ENCODE measurements at places on chromosomes 1 and 21.

GRCh38 chr1:157001304-157001703 lies 44.2 kb downstream of the ARHGEF11 start:
- no peak for DNase-seq

DNA sequence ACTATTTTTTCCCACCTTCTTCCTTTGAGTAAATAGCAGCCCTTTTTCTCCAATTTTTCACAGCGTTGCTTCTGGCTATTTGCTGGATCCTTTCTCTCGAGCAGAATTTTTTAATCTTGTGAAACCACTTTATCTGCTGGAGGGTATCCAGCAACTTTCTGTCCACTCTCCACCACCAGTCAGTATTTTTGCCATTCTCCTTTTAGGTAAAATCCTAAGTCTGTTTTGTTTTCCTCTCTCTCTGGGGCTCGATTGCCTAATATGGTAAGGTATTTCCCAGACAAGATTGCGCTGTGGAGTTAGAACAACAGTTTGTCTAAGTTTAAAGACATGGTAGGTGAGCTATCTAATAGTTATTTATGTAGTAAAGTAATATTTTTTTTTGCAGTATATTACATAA lies 156.9 kb downstream of the PPP1R12B start:
- no peak for DNase-seq

DNA sequence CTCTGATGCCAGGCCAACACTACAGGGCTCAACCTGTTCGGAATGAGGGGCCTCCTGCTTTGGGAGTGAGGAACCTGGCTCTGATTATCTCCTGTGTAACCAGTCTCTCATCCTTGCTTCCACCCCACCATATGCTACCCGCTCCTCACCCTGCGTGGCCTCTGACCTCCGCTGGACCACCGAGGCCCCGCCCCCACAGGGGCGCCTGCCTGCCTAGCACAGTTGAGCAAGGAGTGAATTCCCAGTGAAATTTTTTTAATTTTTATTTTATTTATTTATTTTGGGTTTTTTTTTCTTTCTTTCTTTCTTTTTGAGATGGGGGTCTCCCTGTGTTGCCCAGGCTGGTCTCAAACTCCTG lies 1.9 kb upstream of the GNB1 start:
- no peak for DNase-seq

DNA sequence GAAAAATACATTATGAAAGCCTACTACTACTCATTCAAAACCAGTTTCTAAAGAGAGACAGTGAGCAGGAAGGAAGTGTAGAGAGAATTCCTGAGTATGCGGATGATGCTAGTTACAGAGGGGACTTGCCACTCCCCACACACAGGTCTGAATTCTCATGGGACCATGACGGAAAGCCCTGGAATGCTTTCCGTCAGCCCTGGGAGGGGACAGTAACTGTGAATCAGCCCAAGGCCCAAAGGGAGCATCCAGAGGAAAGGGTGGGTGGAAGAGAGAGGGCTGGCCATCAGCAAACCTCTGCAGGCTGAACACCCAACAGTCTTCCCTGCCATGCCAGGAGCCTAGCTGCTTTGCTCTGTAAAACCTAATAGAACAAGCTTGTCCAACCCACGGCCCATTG lies 36.4 kb downstream of the RCSD1 start:
- DNase-seq = no peak

DNA sequence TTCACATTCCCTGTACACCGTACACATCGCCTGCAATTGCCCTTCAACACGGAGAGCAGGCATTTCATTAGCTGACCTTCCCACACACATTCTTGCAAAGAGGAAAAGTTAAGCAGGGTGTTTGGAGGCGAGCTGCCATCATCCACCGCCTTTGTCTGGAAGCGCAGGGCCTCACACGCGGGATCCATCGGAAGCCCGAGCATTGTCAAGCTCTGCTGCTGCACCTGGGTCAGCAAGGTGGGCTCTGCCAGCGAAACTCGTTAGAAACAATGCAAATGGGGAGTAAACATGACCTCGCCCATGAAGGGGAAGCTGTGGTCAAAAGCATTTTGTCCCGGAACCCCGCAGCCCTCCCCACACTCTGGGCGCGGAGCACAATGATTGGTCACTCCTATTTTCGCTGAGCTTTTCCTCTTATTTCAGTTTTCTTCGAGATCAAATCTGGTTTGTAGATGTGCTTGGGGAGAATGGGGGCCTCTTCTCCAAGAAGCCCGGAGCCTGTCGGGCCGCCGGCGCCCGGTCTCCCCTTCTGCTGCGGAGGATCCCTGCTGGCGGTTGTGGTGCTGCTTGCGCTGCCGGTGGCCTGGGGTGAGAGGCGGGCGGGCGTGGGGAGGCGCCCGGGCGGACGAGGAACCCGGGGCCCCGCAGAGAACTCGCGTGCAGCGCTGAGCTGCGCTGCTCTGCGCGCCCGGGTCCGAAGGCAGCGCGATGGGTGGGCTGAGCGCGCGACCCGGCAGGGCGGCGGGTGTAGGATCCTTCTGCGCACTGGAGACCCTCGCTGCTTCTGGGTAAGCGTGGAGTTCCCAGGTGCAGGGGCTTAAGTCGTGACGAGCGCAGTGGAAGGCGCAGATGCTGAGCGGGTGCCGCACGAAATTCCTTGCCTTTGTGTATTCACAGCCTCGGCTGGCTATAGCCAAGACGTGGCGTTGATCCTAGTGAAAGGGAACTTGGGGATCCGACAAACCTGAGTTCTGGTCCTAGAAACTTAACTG lies at the start of gene CR1:
Gene CR1, plus strand, starts transcription at position 357 of the 992 bp plus-strand sequence. Its CDS starts 111 bp downstream, at position 468.
- DNase-seq = peak; percentile 16

GRCh38 chr1:224637515-224637914 lies 21.4 kb downstream of the CNIH3 start:
- no peak for DNase-seq

DNA sequence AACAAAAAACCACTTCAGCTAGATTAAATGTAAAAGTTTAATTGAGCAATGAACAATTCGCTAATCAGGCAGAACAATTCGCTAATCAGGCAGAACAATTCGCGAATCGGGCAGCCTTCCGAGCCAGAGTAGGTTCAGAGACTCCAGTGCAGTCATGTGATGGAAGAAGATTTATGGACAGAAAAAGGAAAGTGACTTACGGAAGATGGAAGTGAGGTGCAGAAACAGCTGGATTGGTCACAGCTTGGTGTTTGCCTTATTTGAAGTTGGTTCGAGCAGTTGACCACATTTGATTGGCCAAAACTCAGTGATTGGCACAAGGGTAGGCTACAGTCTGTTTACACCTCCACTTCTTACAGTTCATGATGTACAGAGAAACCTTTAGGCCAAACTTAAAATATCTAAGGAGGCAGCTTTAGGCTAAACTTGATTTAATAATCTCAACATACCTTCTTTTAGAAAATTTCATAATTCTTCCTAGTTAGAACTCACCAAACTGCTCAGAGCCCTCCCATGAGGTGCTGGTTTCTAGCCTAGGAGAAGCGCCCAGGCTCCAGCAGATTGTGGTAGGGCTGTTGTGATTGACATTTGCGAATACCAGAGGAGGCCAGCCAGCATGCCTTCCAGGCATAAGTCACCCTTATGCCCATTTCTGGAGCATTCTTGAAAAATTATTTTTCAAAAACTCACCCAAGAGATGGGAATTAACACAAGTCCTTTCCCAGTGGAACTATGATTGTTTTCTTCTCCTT lies 22.8 kb upstream of the KCNC4 start:
- no peak for DNase-seq

DNA sequence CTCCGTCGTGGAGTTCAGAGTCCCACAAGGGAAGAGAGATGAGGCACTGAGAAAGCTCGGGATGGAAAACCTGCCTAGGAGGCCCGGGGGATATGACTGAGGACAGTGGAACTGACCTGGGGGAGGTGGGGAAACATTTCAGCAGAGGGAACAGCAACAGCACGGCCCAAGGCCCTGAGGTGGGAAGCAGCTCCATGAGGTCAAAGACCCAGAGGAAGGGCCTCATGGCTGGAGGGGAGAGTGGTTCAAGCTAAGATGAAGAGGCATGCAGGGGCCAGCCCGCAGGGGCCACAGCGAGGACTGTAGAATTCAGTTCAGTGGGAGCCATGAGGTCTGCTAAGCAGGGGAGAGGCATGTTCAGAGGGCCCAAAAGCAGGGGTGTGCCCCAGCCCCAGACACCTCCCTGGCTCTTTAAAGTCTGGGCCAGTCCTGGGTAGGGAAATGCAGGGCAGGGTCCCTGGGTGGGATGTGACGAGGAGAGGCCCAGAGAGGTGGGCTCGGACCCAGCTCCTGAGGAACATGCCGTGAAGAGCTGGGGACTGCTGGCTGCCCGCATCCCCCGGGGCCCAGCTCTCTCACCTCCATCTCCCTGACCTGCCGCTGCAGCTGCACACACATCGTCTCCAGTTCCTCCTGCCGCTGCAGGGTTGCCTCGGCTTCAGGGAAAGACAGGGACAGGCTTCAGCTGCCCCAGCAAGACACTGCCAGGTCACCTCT lies 9.9 kb downstream of the UBXN11 start:
- no peak for DNase-seq

DNA sequence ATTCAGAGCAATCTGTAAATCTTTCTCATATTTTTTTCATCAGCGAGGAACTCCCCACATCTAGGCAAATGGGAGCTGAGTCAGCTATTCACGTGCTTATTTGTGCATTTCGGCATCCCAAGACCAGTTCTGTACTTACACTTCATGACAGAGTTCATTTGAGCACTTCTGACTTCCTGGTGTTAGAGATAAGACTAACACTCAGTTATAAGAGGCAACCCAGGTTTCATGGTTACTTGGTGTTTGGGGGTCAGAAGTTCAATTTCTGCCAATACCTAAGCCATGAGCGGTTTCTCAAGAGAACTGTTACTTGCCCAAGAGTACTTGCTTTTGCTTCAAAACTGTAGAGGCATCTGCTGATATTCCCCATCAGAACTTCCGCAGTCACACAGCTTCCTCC lies 24.1 kb upstream of the DESI2 start:
- no peak for DNase-seq

GRCh38 chr1:193121616-193122593 lies at the start of gene CDC73:
CDC73 (plus strand) TSS chr1:193122031; CDS start chr1:193122201, 170 bp downstream.
- DNase-seq = peak; percentile 100

DNA sequence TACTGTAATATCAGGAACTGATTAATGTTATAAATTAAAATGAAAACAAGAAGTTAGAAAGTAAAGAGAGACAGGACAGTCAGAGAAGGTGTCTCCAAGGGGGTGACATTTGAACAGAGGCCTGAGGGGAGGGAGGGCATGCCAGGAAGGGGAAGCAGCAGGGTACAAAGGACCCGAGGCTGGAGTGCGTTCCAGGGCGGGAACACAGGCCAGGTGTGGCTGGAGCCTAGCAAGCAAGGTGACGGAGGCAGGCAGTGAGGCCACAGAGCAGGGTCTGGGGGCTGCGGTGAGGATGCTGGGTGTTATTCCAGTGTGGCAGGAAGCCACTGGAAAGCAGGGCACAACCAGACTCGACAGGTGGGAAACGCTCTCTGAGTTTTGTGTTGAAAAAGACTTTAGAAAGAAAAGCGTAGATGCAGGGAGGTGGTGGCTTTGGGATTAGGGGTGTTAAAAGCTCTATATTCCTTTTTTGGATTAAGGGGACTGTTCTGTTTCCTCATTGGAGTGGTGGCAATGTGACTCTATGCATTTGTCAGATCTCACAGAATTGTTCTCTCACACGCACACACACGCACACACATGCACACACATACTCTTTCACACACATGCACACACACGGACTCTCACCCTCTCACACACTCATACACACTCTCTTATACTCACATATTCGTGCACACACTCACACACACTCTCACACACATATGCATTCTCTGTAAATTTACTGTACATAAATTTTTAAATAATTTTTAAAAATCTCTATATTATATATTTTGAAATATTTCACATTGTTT lies 124.5 kb downstream of the GLIS1 start:
- no peak for DNase-seq

- DNase-seq = no peak
These were observed 504 bp upstream of the SDHC start for GRCh38 chr1:161313554-161314200.

DNA sequence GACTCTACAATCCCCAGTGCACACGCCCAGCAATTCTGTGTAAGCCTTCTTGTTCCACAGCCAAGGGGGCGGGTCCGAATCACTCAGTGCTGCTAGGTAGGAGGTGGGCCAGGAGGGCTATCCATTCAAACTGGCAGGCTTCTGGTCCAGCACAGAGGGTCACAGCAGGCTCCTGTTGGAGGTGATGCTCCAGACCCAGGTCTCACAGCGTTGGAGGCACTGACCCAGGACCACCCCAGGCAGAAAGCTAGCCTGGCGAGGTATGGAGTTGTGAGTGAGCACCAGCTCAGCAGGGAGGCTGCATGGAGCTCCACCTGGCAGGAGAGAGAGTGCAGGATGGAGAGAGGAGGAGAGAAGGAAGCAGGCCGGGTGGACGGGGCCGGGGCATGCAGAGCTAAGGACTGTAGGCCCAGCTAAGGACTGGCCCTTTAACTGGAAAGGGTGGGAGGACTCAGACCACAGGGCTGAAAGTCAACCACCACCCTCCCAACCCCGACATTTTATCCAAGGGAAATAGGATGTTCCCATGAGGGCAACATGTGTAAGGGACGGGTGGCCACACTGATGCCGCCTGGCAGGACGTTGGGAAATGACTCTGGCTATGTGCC lies 38.7 kb downstream of the GPR161 start:
- DNase-seq = no peak

DNA sequence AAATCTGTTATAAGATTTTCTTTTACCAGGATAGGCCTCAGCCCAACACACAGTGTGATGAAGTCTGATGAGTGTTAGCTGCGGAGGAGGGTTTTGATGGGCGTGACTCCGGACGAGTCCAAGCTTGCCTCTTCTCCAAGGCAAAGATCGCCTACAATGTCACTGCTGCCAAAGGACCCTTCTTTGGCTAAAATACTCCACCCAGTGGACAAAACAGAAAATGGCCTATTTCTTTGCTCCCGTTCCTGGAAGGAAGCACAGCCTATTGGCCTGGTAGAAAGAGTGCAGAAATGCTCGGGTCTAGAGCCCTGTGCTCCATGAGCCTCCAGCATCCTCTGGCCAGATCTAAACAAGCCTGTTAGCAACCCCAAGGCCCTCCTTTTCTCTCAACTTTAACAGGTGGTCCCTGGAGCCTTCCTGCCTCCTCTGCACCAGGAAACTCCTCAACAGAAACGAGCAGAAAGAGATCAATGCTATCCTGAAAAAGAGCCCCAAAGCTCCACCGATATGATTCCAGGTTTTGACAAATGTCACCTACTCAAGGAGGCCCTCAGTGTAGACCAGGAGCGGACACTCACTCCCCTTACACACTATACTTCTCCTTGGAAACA lies 3.4 kb upstream of the CASQ2 start:
- no peak for DNase-seq

GRCh38 chr1:84298328-84298683 lies 3.2 kb upstream of the SAMD13 start:
- peak; percentile 38 for DNase-seq

GRCh38 chr1:54413295-54413694 lies 7.1 kb upstream of the SSBP3 start:
- no peak for DNase-seq

DNA sequence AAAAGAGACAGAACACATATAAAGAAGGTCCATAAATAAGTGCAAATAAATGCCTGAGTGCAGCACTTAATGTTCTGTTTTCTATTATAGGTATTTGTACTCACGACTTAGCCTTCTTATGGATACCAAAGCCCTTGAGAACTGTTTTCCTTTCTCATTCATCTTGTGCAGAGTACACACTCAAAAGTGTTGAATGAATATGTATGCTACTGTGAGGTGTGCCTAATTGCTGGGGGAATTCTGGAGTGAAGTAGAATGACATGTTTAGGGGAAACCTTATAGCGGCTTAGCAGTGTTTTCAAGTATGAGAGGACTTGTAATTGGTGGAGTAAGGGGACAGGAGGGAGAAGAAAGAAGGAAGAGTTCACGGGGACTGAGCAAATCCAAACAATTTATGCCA lies 157.6 kb downstream of the CACNA1E start:
- no peak for DNase-seq
